ENCODE measurements at places on chromosomes 2 and 18. TPM values are rescaled to one million over a fixed set of nuclear protein-coding genes. Genes with fewer than 3 reads are reported as not detected.

DNA sequence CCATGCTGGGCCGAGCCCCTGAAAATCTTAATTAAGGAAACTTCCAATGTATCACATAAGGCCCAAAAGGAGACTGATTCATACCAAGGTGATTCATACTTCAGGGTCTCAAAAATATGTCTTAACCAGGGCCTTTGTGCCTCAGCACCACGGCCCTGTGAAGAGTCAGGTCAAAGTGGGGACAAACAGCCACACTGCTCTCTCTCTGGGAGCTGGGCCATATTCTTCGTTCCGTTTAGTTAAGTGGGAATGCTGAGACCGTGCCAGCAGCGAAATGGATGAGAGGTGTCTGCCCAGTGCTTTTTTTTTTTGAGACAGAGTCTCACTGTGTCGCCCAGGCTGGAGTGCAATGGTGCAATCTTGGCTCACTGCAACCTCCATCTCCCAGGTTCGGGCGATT, 9.3 kb upstream of the PTMA start:
- DNase-seq = no peak

DSG1 gene
- 0.68 TPM for total RNA-seq

EPHA4 gene
- total RNA-seq = 14.2 TPM

DNA sequence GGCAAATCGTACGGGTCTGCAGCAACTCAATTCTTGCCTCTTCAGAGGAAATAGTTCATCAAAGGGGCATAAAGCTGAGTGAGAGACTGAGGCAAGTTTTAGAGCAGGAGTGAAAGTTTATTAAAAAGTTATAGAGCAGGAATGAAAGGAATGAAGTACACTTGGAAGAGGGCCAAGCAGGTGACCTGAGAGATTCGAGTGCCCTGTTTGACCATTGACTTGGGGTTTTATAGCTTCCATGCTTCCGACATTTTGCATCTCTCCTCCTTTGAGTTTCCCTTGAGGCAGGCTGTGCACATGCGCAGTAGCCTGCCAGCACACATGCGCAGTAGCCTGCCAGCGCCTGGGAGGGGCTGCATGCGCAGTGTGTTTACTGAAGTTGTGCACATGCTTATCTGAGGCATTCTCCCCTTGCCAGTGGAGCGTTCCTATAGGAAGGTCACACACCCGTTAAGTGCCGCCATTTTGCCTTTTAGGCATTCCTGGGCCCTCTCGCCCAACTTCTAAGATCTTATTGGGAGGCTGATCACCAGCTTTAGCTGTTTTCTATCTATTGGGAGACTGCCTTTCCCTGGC, 265.5 kb upstream of the MGAT5 start:
- no peak for DNase-seq

DNA sequence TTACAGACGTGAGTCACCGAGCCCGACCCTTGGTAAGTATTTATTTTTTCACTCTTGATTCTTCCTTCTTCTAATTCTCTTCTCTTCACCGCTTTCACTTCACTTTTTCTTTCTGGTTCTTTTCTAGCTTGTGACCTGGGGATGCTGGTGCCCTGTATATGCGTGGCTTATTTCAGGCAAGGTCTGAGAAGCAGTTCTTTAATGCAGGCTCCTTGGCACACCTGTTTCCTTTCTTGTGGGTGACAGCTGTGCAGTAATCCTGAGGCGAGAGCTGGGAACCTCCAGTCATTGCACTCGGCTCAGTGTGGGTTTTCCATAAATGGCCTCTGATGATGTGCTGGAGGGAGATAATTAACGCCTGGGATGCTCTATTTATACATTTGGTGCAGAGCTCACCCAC, 193.8 kb downstream of the TSN start:
- DNase-seq = no peak

DOK6 gene
- total RNA-seq = 6.3 TPM

DNA sequence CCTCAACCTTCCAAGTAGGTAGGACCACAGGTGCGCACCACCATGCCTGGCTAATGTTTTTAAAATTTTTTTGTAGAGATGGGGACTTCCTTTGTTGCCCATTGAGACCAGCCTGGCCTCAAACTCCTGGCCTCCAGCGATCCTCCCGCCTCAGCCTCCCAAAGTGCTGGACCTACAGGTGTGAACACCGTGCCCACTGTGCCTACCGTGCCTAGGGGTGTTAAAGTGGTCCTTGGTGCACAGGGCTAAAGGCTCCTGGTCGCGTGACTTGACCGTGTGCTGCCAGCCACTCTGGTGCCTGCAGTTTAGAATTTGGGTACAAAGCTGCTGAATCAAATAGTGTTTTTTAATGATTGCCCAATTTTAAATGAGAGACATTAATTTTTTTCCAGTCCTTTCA, 51.0 kb upstream of the KCNG2 start:
- DNase-seq = no peak

LRRFIP1 gene
- total RNA-seq = 104 TPM

GAL3ST2 gene
- not detected for total RNA-seq

DCDC2C gene
- not detected for total RNA-seq

KCNE4 gene
- total RNA-seq = 3.6 TPM

MYL12B gene
- 180 TPM for total RNA-seq

AQP4 gene
- total RNA-seq = 24.6 TPM

DNA sequence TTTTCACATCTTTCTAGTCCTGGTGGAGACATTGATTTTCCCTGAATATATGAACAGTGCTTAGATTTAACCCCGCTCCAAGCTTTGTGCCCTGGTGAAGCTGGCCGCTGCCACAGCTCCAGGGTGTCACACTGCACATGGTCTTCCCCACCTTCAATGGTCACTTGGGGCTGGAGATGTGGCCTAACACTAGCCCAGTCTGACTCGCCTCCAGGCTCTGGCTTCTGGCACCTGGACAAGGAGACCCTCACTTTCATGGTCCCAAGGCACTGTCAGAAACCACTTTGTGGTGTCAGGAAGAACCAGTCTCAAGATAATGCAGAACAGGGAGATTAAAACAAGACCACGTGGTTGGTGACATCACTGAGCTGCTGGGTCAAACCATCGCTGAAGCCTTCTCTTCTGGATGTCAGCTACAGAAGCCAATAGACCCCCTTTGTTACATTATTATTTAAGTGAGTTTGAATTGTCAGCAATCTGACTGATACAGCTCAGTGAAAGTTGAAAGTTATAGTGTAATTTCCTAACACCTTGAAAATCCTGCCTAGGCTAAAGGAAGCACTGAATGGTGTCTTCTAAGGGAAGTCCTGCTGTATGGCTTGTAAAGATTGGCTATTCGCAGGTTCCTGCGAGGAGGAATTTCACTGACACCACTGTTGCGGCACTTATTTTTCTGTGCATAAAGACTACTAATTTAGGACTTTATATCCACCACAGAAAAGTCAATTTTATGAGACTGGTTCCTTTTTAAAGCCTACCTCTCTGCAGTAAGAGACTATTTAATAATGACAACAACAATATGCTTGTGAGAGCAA, 55.0 kb upstream of the CTDP1 start:
- no peak for DNase-seq

TUBA4B gene
- total RNA-seq = not detected

- no peak for DNase-seq
These were observed 23.0 kb downstream of the COPS9 start for GRCh38 chr2:240112914-240113690.

GRCh38 chr2:112518807-112519206, 23.5 kb upstream of the POLR1B start:
- DNase-seq = no peak

Measured in Right ventricle myocardium inferior (tissue), 1 donor.